D721Med (cell line): ENCODE measurements at places on chromosomes 5 and 9.

- DNase-seq, result no peak
Observed at GRCh38 chr5:893711-894110, 1.0 kb downstream of the TRIP13 start.

DNA sequence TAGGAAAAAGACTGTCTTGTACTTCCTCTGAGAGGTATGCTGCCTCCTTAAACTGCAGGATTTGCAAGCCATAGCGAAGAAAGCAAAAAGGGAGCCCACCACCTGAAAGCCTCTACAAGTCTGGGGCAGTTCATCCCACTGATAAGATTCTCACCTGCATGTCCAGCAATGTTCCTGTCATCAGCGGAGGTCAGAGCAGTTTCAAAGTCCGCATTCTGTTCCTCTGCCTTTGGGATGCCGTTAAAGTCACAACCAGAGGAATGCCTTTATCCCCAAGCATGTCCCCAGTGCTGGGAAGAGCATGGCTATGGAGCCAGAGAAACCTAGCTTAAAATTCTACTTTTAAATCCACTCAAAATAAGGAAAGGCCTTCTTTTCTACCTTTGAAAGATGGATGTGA is 220.5 kb downstream of the GLIS3 start:
- DNase-seq, result no peak

- no peak for DNase-seq
Observed at GRCh38 chr9:79572608-79573411, 1.0 kb downstream of the TLE4 start.

DNA sequence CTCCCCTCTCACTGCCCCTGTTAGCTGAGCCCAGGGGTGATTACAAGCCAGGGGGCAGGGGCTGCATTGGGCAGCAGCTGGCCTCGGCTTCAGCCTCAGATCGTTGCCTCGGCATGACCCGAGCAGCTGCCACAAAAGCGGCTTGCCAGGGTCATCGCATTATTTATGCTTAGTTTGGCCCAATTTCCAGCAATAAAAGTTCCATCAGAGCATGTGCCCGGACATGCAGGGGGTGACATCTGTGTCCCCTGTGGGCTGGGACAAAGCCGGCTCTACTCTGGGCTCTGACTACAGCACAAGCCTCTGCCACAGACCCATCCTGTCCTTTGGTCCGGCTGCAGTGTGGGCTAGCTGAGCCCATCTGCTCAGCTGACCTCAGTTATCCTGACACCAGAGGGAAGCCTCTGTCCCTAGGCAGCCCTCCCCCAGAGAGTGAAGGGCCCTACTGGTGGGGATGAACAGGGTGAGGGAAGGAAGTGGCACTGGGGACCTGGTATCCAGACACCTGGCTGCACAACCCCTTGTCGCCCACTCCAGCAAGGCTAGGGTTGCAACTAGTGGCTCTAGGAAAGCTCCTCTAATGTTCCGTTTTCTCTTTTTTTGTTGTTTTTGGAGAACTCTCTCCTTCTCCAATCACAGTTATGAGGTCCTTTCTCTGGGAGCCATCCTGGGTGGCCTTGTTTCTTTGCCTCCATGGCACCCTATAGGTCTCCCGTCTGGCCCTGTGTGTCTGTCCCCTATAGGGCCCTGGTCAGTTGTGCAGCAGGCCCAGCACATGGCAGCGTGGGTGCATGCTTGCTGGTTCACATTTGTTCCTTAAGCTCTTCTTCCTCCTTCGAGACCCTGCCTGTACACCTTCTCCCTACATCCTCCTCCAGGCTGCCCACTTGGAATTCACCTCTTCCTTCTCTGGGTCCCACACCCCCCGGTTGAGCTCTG is 13.3 kb upstream of the GADD45G start:
- no peak for DNase-seq

GRCh38 chr9:90142580-90142979 is 500.0 kb downstream of the DIRAS2 start:
- no peak for DNase-seq

DNA sequence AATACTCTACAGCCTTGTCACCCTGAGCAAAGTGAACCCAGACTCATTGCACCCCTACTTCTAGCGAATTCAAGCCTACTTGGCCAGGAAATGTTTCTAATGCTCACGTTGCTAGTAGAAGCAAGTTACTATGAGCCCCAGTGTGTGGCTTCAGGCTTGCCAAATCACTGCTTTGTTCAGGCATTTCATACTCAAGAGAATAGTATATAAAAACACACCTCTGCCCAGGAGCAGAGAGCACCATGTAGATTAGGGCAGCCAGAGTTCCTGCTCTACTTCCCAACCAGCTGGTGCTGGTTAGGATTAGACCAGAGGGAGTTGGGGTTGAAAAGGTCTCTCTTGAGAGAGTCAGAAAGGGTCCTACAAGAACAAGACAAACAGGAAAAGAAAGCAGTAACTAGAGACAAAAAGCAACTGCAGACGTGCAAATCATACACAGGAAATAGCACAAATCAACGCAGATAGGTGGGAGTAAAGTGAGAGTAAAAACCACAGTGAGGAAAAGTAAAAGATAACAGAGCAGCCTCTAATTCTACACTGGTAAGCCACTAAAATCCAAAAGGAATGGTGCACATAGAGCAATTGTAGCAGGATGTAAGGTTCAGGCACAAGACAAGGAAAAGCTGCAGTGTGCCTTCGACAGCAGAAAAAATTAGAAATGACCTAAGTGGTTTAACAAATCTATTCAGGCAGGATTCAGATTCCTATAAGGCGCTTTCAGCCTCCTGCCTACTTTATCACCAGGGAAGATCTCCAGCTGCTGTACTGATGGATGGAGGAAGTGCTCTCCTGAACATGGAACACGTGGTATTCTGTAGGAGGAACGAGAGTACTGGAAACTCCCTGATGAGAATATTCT is 49.6 kb upstream of the KIF2A start:
- no peak for DNase-seq

DNA sequence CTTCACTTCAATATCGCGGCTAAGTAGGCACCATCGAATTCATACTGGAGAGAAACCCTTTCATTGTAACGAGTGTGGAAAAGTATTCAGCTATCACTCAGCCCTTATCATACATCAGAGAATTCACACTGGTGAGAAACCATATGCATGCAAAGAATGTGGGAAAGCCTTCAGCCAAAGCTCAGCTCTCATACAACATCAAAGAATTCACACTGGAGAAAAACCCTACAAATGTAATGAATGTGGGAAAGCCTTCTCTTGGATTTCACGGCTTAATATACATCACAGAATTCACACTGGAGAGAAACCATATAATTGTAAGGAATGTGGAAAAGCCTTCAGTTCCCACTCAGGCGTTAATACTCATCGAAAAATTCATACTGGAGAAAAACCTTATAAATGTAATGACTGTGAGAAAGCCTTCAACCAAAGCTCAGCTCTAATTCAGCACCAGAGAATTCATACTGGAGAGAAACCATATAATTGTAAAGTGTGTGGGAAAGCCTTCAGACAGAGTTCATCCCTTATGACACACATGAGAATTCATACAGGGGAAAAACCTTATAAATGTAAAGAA is 9.5 kb downstream of the ZNF879 start:
- DNase-seq, result no peak

- DNase-seq, result no peak
Observed at GRCh38 chr9:4725706-4726442, 15.1 kb downstream of the AK3 start.

- DNase-seq, result no peak
Observed at GRCh38 chr5:98796197-98796972, 22.9 kb downstream of the RGMB start.
